ENCODE measurements at places on chromosomes 6 and 20.

GRCh38 chr6:132614554-132614953, 9.5 kb downstream of the TAAR2 start:
- DNase-seq = no peak

DNA sequence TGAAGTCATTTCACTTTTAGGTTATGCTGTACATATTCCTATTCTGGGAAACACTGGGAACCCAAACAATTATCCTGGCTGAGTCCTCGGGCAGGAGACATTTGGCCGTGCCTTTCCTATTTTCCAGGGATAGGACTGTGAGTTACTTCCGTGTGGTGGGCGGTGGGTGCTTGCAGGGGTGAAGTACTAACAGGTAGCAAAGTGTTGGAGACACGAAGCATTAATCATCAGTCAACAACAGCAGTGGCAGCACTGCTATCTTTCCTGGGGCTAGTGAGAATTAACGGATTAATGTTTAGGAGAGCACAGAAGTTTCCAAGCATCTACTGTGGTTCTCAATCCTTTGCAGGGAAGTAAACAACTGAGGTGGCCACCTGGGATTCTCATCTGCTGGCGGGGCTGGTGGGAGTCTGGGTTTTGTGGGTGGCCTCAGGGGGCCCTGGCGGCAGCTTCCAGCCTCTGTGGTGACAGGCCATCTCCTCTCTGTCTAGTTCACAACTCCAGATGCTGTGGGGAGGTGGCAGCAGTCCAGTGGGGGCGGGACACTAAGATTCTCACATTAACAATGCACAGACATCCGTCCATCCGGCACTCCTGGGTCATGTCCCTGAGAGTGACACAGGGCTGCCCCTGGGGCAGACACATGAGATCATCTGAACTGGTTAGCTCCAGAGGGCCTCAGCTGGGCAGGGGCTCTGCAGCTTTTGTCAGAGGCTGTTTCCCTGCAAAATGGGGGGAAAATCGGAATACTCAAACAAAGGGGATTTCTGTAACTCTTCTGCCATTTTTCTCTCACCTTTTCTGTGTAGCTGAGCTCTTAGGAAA, 90.9 kb downstream of the GJA10 start:
- peak; percentile 64 for DNase-seq

- DNase-seq = no peak
Observed at GRCh38 chr20:49562311-49563014, 5.5 kb downstream of the PTGIS start.

DNA sequence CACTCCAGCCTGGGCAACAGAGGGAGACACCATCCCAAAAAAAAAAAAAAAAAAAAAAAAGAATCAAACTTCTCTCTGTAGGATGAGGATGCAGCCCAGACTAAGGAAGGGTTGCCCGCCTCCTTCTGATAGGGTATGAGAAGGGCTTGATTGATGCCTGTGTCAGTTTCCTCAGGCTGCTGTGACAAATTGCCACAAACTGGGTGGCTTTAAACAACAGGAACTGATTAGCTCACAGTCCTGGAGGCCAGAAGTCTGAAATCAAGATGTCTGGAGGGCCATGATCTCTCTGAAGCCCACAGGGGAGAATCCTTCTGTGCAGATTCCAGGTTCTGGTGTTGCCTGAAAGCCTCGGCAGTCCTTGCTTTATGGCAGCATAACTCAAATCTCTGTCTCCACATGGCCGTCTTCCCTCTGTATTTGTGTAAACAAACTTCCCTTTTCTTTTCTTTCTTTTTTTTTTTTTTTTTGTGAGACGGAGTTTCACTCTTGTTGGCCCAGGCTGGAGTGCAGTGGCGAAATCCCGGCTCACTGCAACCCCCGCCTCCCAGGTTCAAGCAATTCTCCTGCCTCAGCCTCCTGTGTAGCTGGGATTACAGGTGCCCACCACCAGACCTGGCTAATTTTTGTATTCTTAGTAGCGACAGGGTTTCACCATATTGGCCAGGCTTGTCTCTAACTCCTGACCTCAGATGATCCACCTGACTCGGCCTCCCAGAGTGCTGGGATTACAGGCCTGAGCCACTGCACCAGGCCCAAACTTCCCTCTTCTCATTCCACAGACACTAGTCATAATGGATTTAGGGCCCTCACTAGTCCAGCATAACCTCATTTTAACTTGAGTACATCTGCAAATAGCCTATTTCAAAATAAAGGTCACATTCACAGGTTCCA, 11.2 kb upstream of the CDK19 start:
- no peak for DNase-seq

GRCh38 chr6:160057080-160057479, 64.5 kb upstream of the SLC22A1 start:
- DNase-seq = no peak

DNA sequence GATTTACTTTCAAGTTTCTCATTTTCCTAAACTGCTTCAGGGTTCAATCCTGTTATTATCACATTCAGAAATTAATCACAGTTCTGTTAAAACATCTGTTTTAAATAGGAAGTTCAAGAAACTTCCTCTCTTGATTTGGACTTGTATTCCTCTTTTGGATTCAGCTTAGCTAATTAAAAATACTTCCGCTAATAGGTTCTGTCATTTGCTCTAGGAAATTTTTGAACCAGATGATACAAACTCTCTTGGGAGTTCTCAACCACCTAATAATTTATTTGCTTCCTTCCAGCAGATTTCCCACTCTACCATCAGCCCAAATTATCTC, 15.9 kb upstream of the TMEM30A start:
- no peak for DNase-seq

DNA sequence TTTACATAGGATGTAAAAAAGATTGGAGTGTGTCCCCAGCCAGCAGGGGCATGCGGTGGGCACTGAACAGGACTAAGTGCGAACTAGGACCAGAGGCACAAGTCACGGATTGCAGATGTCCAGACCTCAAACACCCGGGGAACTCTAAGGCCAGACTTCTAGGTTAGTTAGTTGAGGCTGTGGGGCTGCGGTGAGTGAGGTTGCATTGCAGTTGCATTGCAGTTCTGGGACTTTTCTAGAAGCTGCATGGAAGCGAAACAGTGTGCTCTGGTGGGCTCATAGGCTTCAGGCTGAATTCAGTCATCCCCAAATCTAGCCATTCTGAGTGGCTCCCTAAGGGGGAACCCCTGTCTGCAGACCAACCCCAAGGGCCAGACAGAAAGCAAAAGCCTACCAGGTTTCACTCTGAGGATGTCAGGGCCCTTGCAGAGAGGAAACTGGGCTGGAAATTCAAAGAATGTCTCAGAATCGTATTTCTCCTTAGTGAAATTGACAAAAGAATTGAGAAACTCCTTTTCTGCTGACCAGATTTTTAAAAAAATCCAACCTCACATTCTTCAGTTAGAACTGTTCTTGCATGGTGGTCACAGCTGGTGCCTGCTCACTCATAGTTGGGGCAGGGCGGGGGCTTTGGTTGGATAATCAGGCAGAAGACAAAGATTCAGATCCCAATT, 182.8 kb downstream of the ZDHHC14 start:
- DNase-seq = no peak

GRCh38 chr6:30735668-30736314, 6.7 kb downstream of the FLOT1 start:
- no peak for DNase-seq

DNA sequence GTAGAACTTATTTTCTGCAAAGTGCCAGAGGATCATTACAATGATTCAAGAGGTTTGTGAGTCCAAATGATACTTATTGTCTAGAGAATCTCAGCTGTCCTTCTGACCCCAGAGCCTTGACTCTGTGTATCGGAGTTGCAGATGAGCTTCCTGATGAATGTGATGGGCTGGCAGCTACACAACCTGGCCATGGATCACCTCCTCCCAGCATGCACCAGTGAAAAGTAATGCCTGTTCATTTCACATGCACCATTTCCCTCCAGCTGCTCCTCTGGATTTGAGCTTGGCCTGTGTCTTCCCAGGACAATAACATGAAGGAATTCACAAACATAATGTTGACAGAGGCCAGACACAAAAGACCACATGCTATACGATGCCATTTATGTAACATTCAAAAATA, 30.0 kb downstream of the SNHG17 start:
- no peak for DNase-seq

GRCh38 chr6:126198631-126199030, 141.3 kb upstream of the CENPW start:
- no peak for DNase-seq

DNA sequence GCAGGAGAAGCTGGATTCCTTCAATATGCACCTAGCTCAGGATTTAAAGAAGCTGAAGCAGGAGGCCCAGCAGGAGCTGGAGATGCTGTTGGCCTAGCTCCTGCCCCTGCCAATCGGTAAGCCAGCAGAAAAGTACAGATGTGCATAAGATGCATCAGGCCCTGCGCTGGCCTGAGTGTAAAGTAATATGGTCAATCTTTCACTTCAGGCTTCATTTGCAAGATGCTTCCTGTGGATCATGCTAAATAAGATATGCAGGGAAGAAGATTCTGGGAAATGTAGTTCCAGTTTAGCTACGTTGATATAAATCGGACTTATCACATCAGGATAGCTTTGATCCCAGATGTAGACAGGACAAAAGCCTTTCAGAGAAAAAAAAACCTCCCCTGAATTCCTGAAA, 100.3 kb downstream of the GJA1 start:
- no peak for DNase-seq

- no peak for DNase-seq
Observed at GRCh38 chr6:167759912-167760311, 66.8 kb upstream of the AFDN start.
